Kidney (tissue), 22 donors: ENCODE measurements at places on chromosomes 7 and 10. TPM values are rescaled to one million over a fixed set of nuclear protein-coding genes. Genes with fewer than 3 reads are reported as not detected.

THSD7A gene
- 5.1 TPM for polyA plus RNA-seq

TSPAN12 gene
- polyA plus RNA-seq = 44.2 TPM

DNA sequence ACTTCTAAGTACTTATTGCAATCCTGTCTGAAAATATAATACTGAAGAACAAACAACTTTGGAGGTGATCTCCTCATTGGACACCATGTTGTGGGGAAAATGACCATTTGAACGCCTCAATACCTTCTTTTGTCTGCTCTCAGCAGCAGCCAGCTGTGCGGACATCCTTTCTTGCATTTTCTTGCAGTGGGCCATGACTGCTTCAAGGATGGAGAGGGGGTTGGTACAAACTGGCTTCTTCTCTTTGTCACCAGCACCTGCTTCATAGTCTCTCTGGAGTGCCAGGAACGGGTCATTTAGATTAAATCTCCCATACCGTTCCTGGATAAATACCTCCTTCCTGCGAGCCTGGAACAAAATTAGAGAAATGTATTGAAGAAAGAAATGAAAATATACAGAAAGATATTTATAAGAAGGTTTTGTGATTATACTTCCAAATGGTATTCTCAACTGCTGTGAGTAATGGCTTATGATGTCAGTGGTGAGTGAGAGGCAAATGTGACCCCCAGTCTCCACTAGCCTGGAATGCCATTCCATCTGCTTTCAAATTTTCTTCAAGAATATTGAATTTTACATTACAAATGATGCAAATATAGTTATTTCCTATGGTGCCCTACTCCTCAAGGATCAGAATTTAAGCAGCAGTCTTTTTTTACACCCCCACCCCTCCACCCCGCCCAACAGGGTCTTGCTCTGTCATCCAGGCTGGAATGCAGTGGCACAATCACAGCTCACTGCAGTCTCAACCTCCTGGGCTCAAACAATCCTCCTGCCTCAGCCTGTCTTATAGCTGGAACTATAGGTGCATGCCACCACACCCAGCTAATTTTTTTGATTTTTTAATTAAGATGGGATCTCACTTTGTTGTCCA lies 62.4 kb downstream of the CTTNBP2 start:
- DNase-seq = no peak

- no peak for DNase-seq
Measured at GRCh38 chr10:113232928-113233511, 283.0 kb downstream of the TCF7L2 start.
